ENCODE measurements at places on chromosomes 13 and 19.

DNA sequence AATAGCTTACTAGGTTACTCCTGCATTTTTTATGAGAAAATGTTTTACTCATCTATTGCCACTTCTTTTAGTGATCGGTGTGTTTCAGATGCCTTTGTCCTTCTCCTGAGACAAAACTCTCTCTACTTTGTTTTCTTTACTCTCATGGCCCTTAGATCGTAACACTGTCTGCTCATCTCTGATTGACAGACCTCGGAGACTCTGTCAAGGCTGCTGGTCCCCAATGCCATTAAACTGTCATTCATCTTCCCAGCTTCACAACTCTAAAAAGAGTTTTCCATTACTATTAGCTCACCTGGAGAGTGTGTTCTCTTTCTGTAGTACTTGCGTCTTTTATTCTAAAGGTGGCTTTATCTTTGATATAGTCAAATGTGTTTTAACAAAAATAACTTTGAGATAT, 765.2 kb downstream of the SLITRK1 start:
- DNase-seq: no peak

DNA sequence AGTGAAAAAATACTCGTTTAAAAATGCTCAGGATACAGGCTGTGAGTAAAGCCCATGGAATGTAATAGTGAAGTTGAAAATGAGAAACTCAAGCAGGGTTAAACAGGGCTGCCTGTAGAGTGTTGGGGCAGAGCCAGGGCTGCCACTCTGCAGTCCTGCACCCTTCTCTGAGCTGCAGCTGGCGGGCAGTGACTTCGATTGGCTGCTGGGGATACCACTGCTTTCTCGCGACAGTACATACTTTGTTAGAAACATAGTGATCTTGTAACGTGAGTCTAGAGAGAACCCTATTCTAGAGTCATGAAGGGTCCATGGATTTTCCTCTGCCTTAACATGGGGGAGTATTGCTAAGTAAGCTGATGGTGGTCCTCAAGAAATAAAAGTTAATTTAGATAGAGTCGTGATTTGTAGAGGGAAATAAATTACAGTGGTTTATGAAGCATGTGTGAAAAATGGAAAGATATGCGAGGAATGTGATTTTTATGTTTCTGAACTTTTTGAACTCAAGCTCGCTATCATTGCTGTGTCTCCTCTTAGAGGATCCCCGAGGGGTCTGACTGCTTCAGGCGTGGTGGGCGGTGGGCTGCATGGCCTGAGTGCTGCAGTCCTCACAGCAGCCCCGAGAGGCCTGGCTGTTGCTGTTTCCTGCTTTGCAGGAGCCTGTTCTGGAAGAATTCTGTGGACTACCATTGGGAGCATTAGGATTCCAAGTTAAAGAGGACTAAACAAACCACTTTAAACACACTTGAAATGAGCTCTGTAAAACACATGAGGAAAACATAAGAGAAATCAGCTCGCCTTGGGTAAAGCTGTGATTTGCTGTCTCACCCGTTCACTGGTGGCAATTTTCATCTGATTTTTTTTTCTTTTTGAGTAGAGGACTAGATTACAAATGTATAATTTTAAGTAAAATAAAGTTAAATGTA, 95.7 kb downstream of the ARHGEF7 start:
- peak; percentile 22 for DNase-seq

DNA sequence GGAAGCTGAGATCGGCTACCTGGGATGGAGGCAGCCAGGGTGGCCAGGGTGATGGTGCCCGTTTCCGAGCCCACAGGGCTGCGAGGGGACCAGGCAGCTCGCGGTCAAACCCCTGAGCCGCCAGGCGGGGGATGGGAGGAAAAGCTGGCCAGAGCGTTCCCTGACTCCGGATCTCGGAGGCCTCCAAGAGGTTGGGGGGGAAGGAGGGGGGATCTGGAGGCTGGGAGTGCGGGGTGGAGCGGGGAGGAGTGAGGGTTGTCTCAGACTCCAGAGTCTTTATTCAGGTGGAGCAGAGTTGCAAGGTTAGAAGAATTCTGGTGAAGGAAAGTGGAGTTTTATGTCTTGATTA, 1.1 kb downstream of the CACNG7 start:
- no peak for DNase-seq

DNA sequence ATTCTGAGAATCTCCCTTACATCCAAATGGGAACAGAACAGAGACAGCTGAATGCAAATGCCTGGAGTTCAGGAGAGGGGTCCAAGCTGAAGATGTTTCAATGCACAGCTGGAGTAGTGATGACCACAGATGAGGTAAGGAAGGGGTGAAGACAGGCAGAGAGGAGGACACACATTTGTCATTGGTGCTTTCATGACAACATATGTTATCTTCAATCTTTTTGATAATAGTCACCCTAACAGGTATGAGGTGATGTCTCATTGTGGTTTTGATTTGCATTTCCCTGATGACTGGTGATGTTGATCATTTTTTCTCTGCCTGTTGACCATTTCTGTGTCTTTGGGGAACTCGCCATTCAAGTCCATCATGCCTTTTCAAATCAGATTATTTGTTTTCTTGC, 19.2 kb downstream of the SIGLEC7 start:
- DNase-seq: no peak

- DNase-seq: no peak
Observed at GRCh38 chr13:106573868-106574267, 5.9 kb upstream of the ARGLU1 start.

DNA sequence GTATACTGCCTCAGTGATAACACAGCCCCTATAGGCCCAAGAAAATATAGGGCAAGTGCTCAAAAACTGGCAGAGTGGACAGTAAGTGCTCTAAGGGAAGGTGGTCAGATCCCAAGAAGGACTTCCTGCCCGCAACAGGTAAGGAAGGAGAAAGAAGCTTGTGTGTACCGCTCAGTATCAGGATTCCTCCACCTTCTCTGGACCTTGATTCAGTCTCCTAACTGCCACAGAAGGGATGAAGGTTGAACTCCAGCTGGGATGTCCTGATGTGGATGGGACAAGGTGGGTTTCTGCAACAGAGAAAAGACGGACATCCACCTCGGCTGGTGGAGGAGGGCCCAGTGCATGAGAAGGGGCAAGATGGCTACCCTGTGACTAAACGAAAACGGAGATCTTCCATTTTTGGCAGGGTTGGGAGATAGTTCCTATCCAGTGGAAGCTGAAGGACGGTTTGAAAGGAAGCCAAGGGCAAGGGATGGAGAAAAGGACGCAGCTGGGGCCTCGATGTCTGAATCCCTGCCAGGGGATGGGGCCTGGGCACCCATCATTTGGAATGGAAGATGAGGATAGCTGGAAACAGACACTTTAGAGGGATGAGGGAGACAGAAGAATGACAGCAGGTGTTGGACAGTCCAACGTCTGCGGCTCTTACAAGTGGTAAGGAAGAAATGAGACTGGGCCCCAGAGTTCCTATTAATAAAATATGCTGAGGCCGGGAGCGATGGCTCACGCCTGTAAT, 1.3 kb upstream of the ATF5 start:
- DNase-seq: no peak

- no peak for DNase-seq
Observed at GRCh38 chr13:109761695-109762094, 24.7 kb downstream of the IRS2 start.

- DNase-seq: no peak
Observed at GRCh38 chr19:1261538-1261797, 7.7 kb upstream of the CIRBP start.

- no peak for DNase-seq
Observed at GRCh38 chr19:3862826-3863500, 5.9 kb downstream of the ZFR2 start.

DNA sequence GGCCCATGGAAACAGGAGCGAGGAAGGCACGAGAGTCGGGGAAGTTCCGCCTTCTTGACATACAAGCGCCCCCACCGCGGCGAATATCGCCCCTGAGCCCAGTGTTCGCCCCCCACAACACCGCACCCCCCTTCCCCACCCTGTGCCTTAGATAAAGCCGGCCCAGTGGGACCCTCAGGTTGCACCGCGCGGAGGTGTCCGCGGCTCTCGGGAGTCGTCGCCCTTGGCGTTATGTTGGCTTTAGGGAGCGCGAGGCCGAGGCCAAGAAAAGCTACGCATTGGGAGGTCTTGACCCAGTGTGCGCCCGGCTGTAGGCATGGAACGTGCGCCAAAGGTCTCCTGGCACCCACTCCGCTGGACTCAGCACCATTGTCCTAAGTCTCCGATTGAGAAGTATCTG, 603 bp upstream of the ZNF132 start:
- DNase-seq: no peak
